GM13977 (cell line): ENCODE measurements at places on chromosomes 2 and 18.

GRCh38 chr2:74008761-74009395 lies 24.2 kb downstream of the TET3 start:
- no peak for DNase-seq

DNA sequence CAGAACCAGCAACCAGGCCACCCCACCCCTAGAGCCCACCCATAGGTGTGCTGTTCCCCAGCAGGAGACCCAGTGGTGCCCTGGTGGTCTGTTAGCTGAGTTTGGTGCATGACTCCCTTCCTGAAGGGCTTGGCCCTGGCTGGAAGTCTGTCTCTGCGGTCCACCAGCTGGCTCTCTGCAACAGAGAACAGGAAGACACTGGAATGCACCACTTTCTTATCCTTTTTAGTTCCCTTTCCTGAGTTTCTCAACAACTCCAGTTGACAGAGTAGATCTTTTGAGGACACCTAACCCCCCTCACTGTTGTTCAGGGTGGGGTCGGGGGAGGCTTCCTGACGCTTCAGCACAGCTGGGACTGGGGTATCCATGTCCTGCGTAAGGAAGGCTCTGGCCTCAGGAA lies 11.9 kb upstream of the RPL37A start:
- no peak for DNase-seq

GRCh38 chr2:120564213-120565094 lies 171.2 kb upstream of the GLI2 start:
- DNase-seq, result no peak

DNA sequence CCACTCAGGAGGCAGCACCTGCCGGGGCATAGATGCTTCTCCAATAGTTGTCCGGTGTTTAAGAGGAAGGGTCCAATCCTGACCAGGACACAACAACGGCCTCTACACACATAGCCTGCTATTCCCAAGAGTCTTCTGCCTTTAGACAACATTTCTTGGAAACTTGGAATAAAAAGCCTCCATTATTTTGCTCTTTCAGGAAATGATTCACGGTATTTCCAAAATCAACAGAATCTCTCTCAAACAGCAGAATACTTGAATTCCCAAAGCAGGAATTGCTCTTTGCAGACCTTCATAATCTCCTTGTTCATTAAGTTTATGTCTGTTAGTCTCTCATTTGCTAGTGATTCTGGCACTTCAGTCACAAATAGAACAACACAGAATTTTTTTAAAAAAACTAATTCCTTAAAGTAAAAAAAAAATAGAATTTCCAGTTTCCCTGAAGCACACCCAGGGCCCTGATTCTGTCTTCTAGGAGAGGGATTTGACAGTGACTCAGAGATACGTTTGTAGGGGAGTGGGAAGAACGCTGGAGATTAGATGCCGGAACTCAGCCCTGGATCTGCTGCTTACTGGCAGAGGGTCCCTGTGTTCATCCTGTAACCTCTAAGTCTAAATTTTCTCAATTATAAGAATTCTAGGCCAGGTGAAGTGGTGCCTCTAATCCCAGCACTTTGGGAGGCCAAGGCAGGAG lies 74.7 kb downstream of the NAB1 start:
- DNase-seq, result no peak

GRCh38 chr2:48938231-48938630 lies 182.7 kb upstream of the LHCGR start:
- DNase-seq, result no peak

- no peak for DNase-seq
Observed at GRCh38 chr2:18455236-18455862, 105.1 kb downstream of the RDH14 start.

DNA sequence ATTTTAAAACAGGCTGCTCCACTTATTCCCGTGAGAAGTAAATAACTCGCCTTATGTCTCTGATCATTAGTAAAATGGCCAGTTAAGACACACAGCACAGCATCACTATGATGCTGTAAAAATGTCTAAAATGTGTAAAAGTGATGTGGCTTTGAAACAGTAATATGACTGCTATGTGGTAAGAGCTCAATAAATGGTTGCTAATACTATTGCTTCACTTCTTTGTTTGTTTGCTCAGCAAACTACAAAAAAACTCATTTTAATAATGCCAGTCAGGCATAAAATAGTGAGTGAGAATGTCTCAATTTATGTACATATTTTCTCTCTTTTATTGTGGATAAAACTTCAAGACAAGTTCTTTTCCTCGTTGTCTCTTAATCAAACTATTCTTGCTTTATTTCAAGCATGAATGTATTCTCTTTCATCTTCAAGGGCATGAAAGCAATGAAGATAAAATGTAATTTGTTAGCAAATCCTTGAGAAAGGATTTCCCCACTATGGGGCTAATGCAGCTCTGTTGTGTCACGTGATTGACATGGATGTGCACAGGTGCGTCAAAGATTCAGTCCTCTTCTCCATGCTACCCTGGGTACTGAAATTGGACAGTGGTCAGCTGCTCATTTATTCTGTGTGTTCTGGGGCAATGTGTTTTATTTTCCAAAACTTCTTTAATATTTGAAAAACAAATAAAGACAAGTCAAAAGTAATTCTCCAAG lies 387.2 kb downstream of the TRIB2 start:
- no peak for DNase-seq

- no peak for DNase-seq
Observed at GRCh38 chr2:120715941-120716340, 19.7 kb upstream of the GLI2 start.

DNA sequence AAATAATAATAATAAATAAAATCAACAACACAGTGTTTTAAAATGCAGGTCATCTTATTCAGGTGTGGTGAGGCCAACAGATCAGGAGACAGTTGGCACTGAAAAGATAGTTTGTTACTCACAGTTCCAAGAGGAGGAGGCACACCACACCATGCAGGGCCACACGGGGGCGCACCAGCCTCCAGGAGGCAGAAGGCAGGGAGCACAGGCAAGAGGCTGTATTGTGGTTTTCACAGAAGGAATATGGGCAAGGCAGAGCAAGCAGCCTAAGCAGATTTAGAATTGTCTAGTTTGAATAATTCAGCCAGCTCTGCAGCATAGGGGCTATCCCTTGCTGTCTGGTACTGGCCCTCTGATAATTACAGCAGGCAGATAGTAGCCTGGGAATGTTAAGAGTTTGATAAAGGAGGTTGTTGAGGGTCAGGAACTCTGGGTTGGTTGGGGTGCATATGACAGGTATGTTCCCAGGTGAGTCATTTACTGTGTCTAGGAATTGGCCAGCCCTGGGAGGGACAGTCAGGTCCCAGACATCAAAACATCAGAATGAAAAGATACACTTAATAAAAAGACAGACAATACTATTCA lies 31.3 kb downstream of the KIAA2012 start:
- DNase-seq, result peak; percentile 37

DNA sequence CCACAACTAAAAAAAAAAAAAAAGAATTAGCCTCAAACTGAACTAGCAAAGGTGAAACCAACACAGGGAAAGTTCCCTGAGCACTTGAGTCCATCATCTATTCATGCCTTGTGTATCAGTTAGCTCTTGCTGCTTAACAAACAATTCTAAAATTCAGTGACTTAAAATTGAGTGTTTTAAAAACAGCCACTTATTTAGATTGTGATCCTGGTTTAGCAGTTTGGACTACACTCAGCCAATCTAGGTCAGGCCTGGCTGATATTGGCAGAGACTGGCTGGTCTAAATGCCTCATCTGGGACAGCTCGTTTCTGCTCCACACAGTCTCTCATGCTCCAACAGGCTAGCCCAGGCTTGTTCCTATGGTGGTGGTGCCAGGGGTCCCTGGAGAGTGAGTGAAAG lies 247.9 kb downstream of the ATAD2B start:
- no peak for DNase-seq

DNA sequence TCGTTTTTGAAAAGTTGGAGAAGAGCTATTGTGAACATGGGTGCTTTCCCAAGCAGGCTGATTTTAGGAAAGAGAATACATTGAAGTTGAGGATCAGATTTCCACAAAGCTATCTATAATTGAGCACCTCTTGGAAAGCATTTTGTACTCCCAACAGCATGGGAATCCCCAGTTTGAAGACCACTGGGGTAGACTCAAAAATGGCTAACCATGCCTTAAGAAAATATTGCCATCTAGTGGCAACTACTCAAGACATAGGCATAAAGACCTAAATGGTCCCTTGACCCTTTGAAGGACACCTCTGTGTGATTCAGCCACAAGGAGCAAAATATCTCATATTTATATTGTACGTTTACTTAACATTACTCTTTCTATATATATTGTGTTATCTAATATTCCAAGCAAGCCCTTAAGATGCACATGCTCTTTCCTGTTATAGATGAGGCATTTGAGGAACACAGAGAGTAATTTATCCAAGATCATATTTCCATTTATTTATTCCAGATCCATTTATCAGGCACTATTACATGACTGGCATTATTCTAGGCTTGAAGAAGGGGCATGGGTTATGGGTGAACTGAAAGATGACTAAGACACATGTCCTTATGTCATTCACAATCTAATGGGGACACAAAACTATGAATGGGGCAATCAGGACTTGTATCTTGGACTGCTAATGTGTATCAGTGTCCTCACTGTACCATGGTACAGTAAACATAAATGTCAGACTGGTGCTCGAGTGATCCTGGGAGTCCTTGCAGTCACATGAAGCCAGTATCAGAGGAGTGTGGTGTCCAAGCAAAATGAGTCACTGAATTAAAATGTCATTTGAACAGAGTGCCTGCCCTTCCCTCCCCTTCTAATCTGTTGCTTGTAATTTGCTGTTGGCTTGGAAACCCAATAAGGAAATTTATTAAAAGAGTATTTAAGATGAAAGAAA lies 121.0 kb upstream of the XPO1 start:
- peak; percentile 67 for DNase-seq

- DNase-seq, result no peak
Observed at GRCh38 chr2:239296020-239296932, 104.5 kb downstream of the HDAC4 start.

DNA sequence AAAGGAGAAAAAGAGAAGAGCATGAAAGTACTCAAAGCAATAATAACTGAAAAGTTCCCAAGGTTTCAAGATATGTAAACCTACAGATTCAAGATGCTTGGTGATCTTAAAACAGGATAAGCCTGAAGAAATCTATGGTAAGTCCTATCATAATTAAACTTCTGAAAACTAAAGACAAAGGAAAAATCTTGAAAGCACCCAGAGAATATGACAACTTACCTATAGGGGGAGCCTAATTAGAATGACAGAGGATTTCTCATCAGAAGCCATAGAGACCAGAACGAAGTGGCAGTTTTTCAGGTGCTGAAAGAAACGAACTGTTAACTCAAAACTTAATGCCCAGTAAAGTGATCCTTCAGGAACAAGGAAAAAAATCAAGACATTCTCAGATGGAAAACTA lies 59.7 kb downstream of the XDH start:
- no peak for DNase-seq

DNA sequence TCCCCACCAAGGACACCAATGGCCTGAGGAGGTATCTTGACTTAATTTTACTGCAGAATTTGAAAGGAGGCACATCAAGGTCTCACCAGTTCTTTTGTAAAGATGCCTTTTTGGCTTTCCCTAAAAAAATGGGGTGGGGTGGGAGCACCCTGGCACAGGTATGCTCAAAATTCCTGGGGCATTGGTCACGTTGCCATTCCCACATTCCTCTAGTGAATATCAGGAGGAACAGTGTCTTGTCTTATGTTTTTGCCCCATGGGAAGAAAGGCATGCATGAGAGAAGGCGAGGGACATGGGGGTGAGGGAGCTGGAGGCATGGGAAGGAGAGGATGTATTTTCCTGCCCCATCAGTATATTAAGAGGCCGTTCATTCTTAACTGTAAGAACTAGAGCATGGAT lies 275.3 kb downstream of the CMPK2 start:
- DNase-seq, result no peak

- no peak for DNase-seq
Observed at GRCh38 chr2:24708537-24709152, 84.5 kb downstream of the PTRHD1 start.

GRCh38 chr2:143934626-143935481 lies 585.1 kb downstream of the ZEB2 start:
- DNase-seq, result peak; percentile 36

DNA sequence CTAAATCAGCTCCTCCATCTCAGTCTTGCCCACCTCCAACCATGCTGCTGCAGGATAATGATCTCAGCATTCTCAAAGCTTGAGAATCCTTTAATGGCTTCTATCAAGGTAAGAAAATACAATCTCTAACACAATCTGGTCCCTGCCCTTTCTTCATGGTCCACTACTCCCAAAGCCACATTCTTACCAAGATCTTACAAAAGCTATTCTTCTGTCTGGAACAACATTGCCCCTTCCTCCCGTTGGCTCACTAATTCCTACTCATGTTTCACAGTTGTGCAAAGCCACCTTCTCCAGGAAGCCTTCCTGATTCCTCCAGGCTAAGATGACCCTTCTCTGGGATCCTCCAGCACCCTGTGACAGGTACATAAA lies 5.9 kb upstream of the SFXN5 start:
- no peak for DNase-seq

GRCh38 chr2:118669654-118670053 lies 177.8 kb downstream of the EN1 start:
- DNase-seq, result no peak

DNA sequence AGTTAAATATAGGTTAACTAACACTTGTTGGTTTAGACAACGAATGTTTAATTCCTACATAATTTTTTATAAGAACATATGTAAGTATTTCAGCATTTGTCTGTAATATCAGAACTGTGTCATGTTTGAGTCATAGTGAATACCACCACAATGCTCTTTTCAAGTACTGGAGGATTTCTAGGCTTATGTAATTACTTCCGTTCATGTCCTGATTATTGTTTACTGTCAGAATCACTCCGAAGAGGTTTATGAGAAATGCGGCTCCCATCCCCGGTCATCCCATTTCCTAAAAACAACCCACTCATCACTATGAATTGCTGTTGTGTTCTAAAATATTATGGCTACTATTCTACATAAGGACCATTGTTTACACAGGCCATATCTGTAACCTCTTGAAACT lies 45.1 kb downstream of the CDH19 start:
- no peak for DNase-seq

GRCh38 chr2:153388246-153388645 lies 90.3 kb downstream of the RPRM start:
- DNase-seq, result no peak
